Stimulated activated CD4-positive, alpha-beta T cell treated with anti-CD3 and anti-CD28 coated beads, Interleukin-2, amount 100 ng/mL, for 48 hours (primary cell): ENCODE measurements at places on chromosomes 7 and 10.

GRCh38 chr10:103276251-103276895, 565 bp upstream of the INA start:
- DNase-seq = peak; percentile 4

GRCh38 chr10:124996127-124996853, 54.4 kb downstream of the ZRANB1 start:
- no peak for DNase-seq

DNA sequence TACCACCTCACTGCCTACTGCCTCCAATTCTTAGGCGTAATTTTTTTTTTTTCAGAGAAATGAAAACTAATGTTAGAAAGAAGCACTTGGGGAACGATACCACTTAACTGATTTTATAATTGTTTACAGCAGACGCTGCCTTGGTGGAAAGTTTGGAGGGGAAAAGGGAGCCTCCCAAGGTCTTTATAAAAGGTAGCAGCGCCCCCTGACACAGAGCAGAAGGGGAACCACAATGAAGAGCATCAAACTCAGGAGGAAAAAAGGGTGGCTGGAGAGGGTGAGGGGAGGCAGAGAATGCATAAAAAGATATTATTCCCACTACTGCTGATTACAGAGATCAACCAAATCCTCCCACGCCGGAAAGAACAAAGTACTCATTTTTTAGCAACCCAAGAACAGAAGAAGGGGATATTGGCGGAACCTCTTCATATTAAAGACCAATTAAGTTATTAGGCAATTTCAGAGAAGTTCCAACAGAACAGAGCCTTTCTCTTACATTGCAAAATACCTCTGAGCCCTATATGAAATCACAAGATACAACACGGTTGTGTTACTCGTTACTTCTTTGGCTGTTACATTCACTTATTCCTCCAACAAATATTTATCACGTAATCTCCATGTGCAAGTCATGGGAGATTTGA, 135.8 kb downstream of the TEX36 start:
- DNase-seq = no peak

GRCh38 chr10:92550924-92551323, 23.0 kb downstream of the IDE start:
- no peak for DNase-seq

DNA sequence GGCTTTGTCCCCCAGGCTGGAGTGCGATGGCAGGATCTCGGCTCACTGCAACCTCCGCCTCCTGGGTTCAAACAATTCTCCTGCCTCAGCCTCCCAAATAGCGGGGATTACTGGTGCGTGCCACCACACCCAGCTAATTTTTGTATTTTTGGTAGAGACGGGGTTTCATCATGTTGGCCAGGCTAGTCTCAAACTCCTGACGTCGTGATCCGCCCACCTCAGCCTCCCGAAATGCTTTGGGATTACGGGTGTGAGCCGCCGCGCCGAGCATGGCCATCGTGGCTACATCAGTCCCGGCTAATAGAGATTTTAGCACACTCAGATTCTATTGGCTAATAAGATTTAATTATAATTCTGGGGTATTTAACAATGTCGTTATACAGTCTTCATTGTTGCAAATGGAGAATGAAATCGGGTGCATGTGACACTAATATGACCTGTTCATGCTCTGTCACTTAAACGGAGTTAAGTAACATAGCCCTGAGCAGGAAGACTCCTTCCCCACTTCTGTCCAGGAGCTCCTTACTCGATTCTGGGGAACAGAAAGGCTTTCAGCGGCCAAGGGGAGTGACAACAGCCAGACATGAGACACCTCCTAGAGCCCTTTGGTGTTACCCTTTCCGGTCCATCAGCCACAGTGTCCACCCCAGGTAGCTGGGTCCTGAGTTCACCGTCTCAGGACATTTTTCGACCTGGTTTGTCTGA, 40.9 kb upstream of the FAM20C start:
- DNase-seq = no peak

DNA sequence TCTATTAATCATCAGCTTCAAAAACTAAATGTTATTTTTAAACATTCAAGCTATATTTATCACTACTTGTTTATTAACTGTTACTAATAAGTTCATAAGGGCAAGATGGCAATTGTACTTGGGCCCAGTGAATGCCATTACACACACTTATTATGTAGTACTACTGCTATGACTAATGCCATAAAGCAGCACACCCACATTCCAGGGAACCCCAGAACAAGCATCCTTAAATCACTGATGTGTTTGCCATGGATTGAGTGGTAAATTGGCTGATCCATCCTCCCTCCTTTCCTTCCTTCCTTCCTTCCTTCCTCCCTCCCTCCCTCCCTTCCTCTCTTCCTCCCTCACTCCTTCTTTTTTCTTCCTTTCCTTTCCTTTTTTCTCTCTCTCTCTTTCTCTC, 37.4 kb upstream of the RSU1 start:
- no peak for DNase-seq

- no peak for DNase-seq
Observed at GRCh38 chr7:47477191-47478016, 104.5 kb downstream of the TNS3 start.
